Esophagus mucosa (tissue), 1 donor: ENCODE measurements at places on chromosomes 5 and 9. TPM values are rescaled to one million over a fixed set of nuclear protein-coding genes. Genes with fewer than 3 reads are reported as not detected.

- ATAC-seq: no peak
These were observed 154.7 kb downstream of the ZDHHC21 start for GRCh38 chr9:14538526-14538925.

DNA sequence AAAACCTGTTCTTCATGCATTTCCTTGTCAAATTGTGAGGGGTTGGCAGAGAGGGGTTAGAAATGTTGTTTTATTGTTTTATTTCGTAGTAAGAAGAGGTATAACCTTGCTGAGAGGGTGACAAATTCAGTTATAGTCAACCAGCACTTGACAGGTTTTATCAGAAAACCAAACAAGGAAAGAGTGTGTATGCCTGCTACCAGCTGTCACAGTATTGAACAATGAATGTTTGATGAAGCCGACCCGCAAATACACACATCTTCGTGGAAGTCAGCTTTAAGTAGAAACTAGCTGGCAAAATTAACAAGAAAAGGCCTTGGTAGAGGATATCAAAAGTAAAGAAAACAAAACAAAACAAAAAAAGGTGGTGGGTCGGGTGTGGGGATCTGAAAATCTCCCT lies 214.6 kb upstream of the TLE4 start:
- no peak for ATAC-seq

DNA sequence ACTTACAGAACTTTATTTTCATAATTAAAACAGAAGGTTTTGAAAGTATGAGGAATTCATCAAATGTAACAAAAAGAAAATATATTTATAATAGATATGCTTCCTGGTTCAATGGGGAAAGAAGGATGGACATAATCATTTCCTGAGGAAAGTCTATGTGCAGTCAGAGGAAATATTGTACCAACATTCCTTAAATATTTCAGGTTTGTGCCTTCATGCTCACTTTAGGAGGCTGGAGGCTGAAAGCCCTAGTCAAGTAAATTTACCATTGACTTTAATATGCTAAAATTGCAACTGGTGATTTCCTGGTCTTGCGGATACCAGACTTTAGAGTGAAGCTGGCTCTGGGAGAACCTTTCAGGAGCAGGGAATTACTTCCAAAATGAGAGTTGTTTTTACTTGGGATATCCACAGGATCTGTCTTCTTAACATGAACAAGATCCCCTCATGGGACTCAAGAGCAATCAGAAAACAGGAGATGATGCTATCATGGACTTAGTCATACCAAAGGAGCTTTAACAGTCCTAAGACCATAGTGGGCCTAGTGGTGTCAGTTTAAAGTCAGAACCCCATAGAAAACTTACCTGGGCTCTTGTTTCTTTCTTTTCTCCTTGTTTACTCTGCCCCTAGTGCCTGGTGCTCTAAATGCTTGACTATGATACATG lies 762.8 kb upstream of the GRAMD2B start:
- ATAC-seq: no peak

DNA sequence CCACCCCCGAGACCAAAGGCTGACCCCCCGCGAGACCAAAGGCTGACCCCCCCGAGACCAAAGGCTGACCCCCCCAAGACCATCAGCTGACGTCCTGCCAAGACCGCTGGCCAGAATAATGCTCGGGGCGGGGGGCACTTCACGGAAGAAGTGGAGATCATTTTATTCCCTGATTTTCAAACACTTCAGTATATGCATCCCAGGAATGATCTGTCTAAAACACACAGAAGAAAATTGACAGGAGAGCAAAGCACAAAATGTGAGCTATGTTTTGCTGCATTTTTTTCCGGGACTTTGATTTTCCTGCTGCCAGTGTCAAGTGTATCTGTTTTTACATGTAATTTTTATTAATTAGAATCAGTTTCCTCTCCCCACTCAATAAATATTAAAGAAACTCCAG lies 67.1 kb downstream of the ADAMTS2 start:
- ATAC-seq: no peak

Gene IL3
- total RNA-seq: not detected

- no peak for ATAC-seq
These were observed 1.6 kb downstream of the ANKS6 start for GRCh38 chr9:98794802-98795201.
